Tibial nerve (tissue), 4 donors: ENCODE measurements at places on chromosomes 4 and X. TPM values are rescaled to one million over a fixed set of nuclear protein-coding genes. Genes with fewer than 3 reads are reported as not detected.

- H3K27me3 ChIP-seq: no peaks in the 10 kb centered on the region
- H3K4me3 ChIP-seq: no peak overlapping the region
- H3K4me1 ChIP-seq: no peaks in the 10 kb centered on the region
- no peak for DNase-seq
Observed at GRCh38 chr4:5956285-5957021, 61.8 kb downstream of the C4orf50 start.

DNA sequence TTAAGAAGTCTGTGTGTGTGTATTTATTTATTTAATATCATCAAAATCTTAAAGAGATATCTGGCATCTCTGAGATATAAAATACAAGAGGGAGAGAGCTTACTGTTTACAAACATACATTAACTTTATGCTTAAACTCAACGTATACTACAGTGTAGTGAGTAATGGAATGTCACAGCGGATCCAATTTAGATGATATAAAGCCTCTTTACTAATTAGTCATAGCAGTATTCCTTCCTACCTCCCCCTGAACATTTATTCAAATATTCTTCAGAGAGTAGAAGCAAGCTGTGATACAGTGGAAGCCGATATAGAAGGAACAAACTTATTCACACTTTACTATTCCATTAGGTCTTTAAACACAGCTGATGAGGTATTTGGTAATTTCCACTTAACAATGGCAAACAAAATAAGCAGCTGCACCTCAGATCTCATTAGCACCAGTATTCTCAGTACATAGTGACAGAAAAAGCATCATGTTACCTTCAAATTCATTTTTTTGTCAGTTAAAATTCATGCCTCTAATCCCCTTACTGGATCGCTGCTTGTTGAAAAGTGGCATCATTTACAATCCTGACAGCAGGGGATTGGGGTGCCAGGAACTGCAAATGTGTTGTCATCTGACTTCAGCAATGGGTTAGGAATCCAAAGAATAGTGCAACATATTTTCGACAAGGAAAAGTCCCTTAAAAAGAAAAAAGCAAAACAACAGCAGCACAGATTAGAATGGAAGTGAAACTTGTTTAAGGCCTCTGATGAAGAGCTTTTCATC is 658.7 kb upstream of the EPHA5 start:
- no peak overlapping the region for H3K4me3 ChIP-seq
- H3K27me3 ChIP-seq: no peaks in the 10 kb centered on the region
- no peaks in the 10 kb centered on the region for H3K4me1 ChIP-seq
- no peaks in the 10 kb centered on the region for H3K36me3 ChIP-seq
- H3K27ac ChIP-seq: no peak overlapping the region

DNA sequence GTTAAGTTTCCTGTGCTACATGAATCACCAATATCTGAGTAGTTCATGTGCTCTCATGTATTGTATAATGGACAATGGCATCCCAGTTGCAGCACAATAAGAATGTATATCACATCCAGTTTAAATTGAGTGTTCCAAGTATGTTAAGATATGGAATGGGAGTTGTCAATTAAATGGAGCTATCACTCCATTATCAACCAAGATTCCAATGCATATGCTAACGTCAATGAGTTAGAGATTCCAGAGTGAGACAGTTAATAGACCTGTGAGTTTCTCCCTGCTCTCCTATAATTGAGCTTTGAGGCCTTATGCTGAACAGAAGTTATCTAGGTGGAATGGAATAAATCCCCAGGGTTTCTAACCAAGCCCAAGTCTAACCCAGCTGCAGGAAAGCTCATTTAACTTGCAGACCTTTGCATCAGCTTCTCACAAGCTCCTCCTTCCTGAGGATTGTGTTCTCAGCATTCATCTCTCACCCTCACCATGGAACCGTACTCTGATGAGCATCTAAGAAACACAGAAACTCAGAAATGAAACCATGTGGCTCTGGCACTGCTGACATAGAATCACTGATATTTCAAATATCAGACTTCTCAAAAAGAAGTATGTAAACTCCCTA is 84.8 kb downstream of the TIGD2 start:
- H3K27me3 ChIP-seq: no peaks in the 10 kb centered on the region
- DNase-seq: no peak
- peaks cover 2% of the 10 kb centered on the region for H3K4me1 ChIP-seq
- no peak overlapping the region for H3K27ac ChIP-seq
- H3K4me3 ChIP-seq: no peak overlapping the region

- H3K27me3 ChIP-seq: no peaks in the 10 kb centered on the region
- no peaks in the 10 kb centered on the region for H3K36me3 ChIP-seq
- H3K27ac ChIP-seq: no peak overlapping the region
- H3K4me3 ChIP-seq: no peak overlapping the region
Observed at GRCh38 chrX:37686996-37687395, 1.4 kb downstream of the XK start.

DNA sequence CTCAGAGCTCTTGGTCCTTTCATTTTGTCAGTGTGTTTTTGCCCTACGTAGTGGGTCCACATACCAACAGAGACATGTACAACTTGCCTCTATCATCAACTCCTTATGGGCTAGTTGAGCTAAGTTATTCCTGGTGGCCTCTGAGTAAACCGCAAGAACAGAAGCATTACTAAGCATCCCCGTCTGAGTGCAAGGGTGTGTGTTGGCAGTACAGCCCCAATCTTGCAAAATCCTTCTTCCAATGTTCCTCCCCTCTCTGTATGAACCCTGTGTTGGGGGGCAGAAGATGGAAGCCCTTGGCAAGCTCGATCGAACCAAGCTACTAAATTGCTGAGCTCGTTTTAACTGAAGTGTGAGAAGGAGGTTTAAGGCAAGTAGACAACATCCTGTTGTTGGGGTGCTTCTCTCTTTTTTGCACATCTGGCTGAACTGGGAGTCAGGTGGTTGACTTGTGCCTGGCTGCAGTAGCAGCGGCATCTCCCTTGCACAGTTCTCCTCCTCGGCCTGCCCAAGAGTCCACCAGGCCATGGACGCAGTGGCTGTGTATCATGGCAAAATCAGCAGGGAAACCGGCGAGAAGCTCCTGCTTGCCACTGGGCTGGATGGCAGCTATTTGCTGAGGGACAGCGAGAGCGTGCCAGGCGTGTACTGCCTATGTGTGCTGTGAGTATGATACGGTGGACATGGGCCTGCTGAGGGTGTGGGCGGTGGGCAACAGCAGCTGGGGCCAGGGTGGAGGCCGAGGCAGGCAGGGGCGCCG is at the start of gene SH2D1A:
Gene SH2D1A, plus strand, starts transcription at position 447 of the 760 bp plus-strand sequence. Its CDS starts 80 bp downstream, at position 527.
- no peaks in the 10 kb centered on the region for H3K4me1 ChIP-seq
- H3K36me3 ChIP-seq: no peaks in the 10 kb centered on the region
- peak within 1 kb of the TSS; percentile 50 for H3K27ac ChIP-seq
- no peaks in the 10 kb centered on the region for H3K27me3 ChIP-seq

DNA sequence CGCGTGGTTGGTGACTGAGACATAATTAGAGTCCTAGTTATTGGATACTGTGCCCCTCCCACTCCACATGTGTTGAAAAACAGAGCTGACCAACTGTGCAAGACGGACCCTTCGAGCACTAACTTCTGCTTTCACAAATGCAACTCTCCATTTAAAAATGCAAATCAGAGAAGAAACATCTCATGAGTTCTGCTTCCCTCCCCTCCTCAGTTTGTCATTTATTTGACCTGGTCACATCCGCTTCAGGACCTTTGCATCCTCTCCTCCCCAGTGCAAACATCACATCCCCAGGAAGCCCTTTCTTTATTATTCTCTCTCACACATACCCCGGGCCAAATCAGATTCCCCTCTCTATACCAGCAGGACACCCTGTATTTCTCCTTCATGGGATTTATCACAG is 38.1 kb upstream of the NOCT start:
- H3K36me3 ChIP-seq: no peaks in the 10 kb centered on the region
- no peaks in the 10 kb centered on the region for H3K27me3 ChIP-seq
- peaks cover 5% of the 10 kb centered on the region for H3K4me1 ChIP-seq
- H3K4me3 ChIP-seq: no peak overlapping the region
- H3K27ac ChIP-seq: no peak overlapping the region

GRCh38 chr4:156771171-156771837 is 200.3 kb downstream of the PDGFC start:
- H3K36me3 ChIP-seq: no peaks in the 10 kb centered on the region
- peak overlapping the region; percentile 6 for H3K27ac ChIP-seq
- H3K4me3 ChIP-seq: peak overlapping the region; percentile 6

DNA sequence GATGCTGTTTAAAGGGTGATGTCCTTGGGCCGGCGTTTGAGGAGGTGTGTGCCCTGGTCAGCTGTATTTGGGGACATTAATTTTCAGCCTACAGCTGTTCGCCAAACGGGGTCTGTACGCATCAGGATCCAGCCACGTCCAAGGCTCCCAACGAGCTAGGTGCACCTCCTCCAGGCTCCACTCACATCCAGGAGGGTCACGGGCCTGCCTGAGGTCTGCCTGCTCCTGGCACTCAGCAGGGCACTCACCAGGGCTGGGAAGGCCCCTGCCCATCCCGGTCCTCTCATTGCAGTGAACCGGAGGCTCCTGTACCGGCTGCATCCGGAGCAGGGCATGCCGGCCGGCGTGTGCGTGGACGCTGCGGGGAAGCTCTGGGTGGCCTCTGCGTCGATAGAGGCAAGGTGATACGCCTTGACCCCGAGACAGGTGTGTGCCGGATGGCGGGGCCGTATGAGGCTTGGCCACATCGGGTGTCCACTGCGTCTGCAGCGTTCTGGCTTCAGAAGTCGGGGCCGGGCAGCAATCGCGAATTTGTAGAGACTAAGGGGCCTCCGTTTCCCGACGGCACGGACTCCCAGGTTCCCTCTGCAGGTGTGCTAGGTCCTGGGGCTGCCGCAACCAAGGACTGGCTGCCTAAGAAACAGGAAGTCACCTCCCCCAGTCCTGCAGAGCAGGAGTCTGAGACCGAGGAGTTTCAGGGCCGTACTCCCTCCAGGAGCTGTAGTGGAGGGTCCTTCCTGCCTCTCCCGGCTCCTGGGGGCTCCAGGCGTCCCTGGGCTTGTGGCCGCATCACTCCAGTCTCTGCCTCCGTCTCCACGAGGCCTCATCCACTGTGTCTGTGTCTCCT is 27.5 kb upstream of the PLCXD1 start:
- DNase-seq: no peak
- H3K27me3 ChIP-seq: peaks cover 18% of the 10 kb centered on the region

DNA sequence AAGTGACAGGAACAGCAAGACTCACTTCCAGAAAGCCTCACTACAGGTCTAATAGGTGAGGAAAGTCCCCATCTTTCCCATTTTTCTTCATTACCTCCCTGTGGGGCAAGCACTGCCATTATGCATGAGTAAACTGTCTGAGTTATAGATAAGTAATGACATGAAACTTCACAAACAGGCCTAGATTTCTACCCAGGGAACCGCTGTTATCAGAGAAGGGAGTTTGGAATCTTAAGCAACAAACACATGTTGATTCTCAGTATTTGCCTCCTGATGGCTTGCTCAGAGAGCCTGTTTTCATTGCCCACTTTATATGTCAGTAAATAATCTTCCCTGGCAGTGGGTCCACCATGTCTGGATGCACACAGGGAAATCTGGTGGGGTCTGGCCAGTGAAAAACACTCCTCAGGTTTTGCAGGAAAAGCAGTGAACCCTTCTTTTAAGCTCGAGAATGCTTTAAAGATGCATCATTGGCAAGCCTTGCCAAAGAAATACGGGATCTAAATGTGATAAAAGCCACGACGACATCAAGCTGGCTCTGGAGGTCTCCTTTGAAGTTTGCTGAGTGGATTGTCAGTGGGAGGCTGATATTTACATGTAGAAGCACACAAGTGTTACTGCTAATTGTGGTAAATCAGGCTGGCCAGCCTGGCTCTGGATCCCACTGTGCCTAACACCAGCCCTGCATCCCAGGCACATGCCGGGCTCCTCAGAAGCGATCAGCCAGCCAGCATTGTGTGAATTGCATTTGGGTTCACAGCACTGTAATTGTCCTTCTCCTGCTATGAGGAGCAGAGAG is 25.2 kb downstream of the PDGFRA start:
- H3K4me1 ChIP-seq: no peaks in the 10 kb centered on the region
- H3K27ac ChIP-seq: no peak overlapping the region
- no peak for DNase-seq
- H3K27me3 ChIP-seq: no peaks in the 10 kb centered on the region
- no peak overlapping the region for H3K4me3 ChIP-seq
- H3K36me3 ChIP-seq: no peaks in the 10 kb centered on the region

DNA sequence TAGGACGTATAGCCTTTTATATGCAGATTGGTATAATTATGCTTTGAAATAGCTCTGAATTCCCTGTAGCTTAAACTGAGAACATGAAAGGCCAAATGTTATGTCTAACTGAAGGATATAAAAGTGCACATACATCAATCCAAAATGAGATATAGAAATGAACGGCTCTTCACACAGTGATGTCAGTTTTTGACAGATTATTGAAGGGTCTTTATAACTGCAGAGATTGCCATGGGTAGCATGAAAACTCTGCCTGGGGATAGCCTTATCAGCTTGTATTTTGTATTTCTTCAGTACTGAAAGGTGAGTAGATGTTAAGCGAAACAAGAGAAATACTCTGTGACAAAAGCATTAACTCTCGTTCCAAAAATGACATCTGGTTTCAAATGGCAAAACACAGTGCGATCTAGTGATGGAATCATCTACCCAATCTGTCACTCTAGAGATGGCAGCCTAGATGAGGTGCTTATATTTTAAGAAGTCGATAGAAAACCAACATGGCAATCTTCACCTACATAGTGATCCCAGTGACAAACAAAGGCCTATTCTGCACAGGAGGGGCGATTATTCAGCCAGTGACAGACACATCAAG is 59.7 kb downstream of the PCDH10 start:
- no peaks in the 10 kb centered on the region for H3K4me1 ChIP-seq
- no peak for DNase-seq
- no peaks in the 10 kb centered on the region for H3K36me3 ChIP-seq
- H3K4me3 ChIP-seq: no peak overlapping the region

DNA sequence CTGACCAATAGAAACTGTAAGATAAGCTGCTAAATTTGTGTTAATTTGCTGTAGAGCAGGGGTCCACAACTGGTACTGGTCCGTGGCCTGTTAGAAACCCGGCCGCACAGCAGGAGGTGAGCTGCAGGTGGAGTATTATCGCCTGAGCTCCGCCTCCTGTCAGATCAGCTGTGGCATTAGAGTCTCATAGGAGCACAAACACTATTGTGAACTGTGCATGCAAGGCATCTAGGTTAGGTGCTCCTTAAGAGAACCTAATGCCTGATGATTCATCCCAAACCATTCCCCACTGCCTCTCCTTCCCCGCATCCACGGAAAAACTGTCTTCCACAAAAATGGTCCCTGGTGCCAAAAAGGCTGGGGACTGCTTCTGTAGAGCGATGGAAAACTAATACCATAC is 19.7 kb downstream of the FBXW7 start:
- no peaks in the 10 kb centered on the region for H3K27me3 ChIP-seq
- H3K4me3 ChIP-seq: no peak overlapping the region

- H3K27ac ChIP-seq: peak overlapping the region; percentile 71
- no peak for DNase-seq
- H3K27me3 ChIP-seq: no peaks in the 10 kb centered on the region
- peak overlapping the region; percentile 21 for H3K4me3 ChIP-seq
- H3K4me1 ChIP-seq: no peaks in the 10 kb centered on the region
- no peaks in the 10 kb centered on the region for H3K36me3 ChIP-seq
Observed at GRCh38 chrX:130082244-130083106, 27.8 kb downstream of the ELF4 start.

PPEF2 gene
- total RNA-seq: under 0.01 TPM

SCML1 gene
- 16.5 TPM for total RNA-seq

TLR6 gene
- 5.4 TPM for total RNA-seq

KCNIP4 gene
- total RNA-seq: not detected

GPR119 gene
- not detected for total RNA-seq

GLRA3 gene
- total RNA-seq: not detected

ZXDA gene
- 14.1 TPM for total RNA-seq

PDCL2 gene
- total RNA-seq: not detected
